NCI-H510A treated with DMSO at 0.1 percent for 48 hours (cell line): ENCODE measurements at places on chromosomes 5 and 9.

GRCh38 chr5:9104571-9105339 lies 441.1 kb downstream of the SEMA5A start:
- DNase-seq = no peak

GRCh38 chr9:89432986-89433530 lies 64.9 kb downstream of the SEMA4D start:
- DNase-seq = no peak

DNA sequence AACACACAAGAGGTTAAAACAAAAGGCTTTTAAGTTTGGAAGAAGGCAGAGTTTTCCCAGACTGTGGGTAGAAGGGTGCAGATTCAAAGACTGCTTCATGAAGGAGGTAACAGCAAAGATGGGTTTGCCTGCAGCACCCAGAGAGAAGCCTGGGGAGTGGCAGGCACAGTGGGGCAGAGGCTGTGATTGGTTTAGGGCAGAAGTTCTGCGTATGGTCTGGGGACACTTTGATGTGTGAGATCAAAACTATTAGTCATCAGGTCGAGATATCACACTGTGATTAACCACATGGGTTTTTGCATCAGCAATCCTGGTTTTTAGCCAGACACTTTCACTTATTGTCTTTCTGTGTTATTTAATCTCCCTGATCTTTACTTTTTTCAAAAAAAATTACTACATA lies 188.8 kb upstream of the GLRA1 start:
- no peak for DNase-seq

DNA sequence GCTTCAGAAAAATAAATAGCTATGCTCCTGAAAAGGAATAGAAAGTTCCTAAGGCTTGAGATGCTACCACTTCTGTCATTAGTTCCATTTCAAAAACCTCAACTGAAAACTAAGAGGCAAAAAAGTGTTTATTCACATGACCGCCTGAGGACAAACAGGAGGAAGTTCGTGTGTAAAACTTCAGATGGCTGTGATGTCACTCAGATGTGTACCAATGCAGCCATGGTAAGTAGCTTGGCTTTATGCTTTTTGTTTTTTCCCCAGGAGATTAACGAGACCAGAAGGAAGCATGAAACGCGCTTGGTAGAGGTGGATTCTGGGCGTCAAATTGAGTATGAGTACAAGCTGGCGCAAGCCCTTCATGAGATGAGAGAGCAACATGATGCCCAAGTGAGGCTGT lies 33.0 kb downstream of the LMNB1 start:
- DNase-seq = no peak
